ENCODE measurements at places on chromosomes 2 and 18.

DNA sequence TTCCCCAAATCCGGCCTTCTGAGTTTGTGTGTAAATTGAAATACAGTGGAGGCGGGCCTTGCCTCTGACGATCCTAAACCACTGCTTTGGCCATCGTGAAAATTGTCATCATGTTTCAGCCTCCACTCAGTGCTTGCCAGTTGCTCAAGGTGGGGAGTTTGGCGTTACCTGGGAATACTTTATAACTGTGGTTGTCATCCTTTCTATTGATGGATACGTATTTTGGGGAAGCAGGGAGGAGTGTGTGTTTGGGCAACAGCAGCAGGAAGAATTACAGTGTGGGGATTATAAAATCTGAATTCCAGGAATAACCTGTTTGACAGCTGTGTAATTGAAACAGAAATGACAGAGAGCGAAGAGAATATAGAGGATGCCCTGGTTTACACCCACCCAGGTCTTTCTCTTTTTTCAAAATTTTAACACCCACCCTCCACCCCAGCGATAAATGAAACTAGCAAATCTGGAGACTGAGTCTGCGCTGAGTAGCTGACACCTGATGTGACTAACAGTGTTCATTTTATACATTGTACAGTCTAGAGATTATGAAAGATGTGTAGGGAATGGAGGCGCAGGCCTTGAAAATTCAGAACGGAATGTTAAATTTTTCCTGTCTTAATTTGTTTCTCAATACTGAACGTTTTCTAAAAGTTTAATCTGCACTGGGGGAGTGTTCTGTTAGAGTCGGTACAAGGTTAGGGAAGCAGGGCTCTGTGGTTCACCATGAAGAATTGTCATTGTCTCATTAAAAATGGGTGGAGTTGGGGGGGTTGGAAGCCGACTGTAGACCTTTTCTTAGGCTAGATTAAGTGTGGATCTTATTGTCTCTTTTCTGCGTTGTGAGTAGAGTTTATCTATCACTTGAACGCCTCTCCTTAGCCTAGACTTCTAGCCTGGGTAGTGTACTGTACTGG lies 1.6 kb downstream of the MAP4K4 start:
- DNase-seq, result no peak

GRCh38 chr18:8754995-8755960 lies 49.9 kb downstream of the MTCL1 start:
- peak; percentile 51 for DNase-seq

DNA sequence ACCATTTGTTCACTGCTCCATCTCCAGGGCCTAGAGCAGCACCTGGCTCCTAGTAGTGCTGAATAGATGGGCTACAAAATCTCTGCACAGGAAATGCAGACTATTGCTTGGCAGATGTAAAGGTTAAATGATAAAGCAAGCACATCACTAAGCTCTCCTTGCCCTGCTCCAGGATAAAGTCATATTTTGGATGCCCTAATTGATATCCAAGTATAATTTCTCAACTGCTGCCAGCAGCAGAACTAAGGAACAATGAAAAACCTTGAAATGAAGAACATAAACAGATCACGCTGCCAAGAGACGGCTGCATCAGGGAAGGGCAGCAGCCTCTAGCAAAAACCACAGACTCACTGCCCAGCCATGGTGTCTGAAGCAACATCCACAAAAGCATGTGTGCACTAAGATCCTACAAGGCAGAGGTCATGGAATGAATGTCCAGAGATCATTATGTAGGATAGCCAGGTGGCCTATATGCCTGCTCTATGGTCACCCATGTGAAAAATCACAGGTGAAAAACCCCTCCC lies 134.7 kb downstream of the TMEM163 start:
- no peak for DNase-seq

- no peak for DNase-seq
Measured at GRCh38 chr18:52216109-52216508, 123.9 kb upstream of the DCC start.

DNA sequence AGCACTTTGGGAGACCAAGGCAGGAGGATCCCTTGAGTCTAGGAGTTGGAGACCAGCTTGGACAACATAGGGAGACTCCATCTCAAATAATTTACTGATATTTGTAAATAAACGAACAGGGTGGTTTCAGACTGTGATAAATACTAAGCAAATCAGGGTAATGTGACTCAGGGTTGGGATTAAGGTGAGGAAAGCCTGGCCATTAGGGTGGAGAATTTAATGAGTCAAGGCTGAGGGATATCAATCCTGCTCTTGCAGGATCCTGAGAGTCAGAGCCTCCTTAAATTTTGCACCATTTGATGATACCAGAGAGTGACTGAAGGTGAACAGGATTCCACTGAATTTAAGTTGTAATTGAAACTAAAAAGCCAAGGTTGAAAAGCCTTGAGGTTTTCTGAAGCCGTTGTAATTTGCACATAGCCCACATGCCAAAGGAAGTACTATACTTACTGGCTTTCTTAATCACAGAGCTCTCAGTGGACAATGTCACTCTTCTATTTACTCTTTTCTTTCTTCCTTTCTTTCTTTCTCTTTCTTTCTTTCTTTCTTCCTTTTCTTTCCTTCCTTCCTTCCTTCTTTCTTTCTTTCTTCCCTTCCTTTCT lies 28.6 kb upstream of the AP1S3 start:
- no peak for DNase-seq

DNA sequence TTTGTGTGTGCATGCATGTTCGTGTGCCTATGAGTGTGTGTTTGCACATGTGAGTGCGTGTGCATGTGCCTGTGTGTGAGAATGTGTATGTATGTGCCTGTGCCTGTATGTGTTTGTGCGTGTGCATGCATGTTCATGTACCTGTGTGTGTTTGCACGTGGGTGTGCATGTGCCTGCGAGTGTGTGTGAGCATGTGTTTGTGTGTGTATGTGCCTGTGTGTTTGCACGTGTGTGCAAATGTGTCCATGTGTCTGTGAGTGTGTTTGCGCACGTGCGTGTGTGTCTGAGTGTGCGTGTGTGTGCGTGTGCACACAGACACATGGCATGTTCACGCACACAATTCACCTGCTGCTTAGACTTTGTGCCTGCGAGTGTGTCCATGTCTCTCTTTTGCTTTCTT lies 853.5 kb upstream of the SALL3 start:
- no peak for DNase-seq

GRCh38 chr18:40346146-40346545 lies 1608.9 kb upstream of the PIK3C3 start:
- no peak for DNase-seq
